ENCODE measurements at places on chromosomes 1 and 21.

DNA sequence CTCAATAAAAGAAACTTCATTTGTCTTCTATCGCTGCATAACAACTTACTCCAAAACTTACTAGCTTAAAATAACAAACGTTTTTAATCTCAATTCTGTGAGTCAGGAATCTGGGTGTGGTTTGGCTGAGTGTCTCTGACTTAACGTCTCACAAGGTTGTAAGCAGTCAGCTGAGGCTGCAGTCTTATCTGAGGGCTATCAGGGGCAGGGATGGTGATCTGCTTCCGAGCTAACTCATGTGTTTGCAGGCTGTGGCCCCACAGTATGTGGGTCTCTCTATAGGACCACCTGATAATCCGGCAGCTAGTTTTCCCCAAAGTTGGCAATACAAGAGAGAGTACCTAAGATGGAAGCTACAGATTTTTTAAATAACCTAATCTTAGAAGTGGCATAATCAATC, 234.2 kb upstream of the FGGY start:
- DNase-seq, result no peak

- no peak for DNase-seq
These were observed 49.5 kb downstream of the CHML start for GRCh38 chr1:241590719-241591118.

DNA sequence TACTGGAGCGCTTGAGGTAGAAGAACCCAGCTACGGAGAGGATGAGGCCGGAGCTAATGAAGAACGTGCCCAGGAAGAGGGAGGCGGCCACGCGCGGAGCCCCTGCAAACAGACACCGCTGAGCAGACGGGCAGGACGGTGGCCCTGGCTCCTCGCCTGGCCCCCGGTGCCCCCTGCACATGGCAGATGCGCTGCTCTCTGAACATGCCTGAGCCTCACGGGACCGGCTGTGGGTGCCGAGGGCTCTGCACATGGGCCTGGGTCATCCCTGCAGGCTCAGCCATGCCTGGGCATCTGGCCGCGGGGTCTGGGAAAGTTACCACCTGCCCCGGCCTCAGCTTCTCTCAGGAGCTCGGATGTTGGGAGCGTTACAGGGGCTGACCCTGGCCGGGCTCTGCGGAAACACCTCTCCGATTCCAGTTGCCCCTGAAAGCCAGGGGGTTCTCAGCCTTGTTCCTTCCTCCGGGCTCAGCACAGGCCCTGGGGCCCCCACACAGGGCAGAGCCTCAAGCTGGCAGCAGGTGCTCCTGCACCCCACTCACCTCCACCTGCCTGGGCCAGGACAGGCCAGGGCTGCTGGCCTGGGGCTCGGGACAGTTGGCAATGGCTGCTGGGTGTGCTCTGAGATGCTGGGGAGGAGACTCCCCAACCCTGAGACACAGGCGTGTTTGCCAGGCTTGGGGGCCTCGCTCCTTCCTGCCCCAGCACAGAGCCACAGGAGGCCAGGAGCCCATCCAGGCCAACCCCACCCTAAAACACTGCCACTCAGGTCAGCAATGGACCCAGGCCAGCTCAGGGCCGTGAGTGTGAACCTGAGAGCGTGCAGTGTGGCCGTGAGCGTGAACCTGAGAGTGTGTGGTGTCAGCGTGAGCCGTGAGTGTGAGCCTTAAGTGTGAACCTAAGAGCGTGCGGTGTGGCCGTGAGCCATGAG, 12.1 kb upstream of the RNF223 start:
- DNase-seq, result peak; percentile 29

GRCh38 chr1:3349968-3350299, 104.5 kb upstream of the ARHGEF16 start:
- no peak for DNase-seq

GRCh38 chr1:40076895-40077312, 20.1 kb downstream of the PPT1 start:
- no peak for DNase-seq

DNA sequence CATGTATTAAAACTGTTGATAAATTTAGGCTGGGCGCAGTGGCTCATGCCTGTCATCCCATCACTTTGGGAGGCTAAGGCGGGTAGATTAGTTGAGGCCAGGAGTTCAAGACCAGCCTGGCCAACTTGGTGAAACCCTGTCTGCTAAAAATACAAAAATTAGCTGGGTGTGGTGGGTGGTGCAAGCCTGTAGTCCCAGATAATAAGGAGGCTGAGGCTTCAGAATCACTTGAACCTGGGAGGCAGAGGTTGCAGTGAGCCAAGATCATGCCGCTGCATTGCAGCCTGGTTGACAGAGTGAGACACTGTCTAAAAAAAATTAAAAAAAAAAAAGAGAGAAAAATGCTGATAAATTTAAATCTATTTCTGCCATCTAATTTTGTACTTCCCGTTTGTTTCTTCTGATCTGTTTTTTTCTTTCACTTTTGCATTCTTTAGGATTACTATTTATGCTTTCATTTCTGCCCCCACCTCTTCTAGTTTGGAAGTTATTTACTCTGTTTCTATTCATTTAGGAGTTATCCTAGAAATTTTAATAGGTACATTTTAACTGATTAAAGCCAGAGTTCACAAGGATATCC, 3.2 kb upstream of the DENND1B start:
- DNase-seq, result no peak

GRCh38 chr1:150249936-150250335, 7.6 kb upstream of the CA14 start:
- no peak for DNase-seq

- peak; percentile 43 for DNase-seq
These were observed at the start of gene SHISAL2A for GRCh38 chr1:52632732-52633290. Gene SHISAL2A (plus strand): TSS chr1:52633168. CDS start chr1:52633494, 326 bp downstream.

DNA sequence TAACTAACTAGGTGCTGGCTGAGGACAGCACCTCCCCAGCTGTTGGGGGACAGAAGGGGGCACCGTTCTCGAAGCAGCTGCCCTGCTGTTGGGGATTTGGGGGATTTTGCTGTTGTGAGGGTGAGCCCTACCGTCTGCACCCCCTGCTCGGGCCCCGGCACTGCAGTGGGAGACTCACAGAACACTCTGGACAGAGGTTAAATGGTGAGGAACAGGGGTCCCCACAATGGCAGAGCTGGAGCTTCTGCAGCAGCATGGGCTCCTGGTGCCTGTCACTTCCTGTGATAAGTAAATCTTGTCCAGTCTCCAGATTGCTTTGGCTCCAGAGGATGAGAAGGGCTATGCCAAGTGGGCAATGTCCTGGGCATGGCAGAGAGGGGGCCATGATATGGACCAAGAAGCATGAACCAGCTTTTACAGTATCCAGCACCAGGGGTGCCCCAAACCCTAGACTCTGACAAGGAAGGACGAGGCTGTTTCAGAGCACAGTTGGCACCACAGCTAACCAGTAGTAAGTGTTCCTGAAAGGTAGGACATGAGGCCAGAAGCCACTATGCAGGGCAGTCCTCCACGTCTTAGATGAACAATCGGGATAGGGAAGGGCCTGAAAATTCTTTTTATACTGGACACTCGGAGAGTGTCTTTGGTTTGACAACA, 365.1 kb upstream of the VAMP3 start:
- DNase-seq, result no peak

- DNase-seq, result no peak
These were observed 34.7 kb downstream of the LRP8 start for GRCh38 chr1:53293123-53293522.

DNA sequence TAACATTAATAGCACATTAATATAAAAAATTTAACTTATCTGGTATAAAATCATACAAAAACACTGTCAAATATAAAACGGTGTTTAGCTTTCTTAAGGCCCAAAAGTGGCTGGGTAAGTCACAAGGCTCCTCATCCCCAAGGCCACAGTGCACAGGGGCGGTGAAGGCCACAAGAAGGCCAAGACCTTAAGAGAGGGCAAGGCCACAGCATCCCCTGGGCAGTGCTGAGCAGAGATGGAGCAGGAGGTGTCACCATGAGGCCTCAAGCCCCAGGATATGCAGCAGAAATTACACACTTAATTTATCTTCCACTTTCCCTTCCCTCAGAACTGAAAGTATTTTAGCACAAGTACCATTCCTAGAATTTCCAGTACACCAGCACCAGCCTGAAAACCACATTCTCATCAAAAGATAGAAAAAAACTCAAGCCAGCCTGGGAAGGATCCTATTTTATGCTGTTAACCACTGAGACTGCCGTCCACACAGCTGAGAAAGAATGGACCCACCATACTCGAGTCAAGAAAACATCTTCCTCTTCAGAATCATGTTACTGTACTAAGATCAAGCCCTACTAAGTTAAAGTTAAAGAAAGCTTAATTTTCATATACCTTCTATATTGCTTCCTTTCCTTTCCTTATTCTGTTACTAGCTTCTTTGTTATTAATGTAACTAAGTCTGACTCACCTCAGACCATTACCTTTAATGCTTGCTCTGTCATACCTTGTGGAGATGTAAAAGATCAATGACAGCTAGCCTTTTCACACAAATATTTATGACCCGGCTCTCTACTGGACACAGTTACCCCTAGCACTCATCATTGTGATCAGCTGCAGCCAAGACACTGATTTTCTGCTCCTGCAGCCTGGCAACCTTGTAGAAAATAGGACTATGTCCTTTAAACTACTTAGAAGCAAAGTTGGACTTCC, 26.4 kb upstream of the FMO1 start:
- no peak for DNase-seq

DNA sequence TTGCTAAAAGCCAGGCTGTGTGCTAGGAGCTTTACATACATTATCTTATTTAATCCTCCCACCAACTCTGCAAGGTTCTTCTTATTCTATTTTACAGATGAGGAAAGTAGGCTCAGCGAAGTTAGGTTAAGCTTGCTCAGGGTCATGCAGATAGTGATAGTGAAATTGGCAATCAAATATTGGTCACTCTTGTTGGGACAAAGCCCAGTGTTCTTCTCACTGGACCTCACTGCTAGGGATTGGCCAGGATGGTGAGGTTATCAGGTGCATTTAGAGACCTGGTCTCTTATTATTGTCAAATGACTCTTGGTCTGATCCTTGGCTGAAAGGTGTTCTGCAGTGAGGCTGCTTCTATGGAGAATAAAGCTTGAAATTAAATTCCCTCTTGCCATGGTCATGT, 145.1 kb downstream of the CNIH3 start:
- DNase-seq, result no peak

DNA sequence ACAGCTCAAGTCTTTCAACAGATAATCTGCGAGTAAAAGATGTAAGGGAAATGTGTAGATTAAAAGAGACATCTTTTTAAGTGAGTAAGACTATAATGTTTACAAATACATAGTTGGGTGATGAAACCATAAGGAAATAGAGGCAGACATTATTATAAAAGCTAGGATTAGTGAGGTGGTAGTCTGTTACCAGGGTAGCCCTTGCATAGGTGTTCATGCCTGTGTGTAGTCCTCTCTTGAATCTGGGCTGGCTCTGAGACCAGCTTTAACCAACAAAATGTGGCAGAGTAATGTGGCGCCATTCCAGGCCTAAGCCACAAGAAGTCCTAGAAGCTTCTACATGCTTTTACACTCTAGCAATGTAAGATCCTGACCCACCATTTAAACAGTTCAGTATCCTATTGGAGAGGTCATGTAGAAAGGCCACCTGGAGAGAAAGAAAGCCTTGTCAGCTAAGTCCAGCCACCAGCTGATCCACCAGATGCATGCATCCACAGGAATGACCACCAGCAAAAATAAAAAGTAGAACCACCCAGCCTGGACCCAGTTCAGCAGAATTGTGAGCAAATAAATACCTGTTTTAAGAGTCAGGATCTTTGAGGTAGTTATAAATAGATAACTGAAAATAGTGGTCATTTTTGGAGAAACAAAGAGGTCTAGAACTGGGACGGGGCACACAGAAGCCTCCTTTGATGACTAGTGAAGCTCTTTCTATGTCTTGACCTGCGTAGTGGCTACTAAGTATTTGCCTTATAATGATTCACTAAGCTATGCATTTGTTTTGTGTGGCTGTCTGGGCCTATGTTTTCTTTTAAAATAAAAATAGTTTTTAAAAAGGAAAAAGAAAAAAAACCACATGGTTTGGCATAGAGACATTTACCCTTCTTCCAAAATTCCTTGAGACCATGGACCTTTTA, 8.1 kb downstream of the NIBAN1 start:
- DNase-seq, result no peak

- no peak for DNase-seq
These were observed 48.5 kb upstream of the WARS2 start for GRCh38 chr1:119188926-119189325.

- no peak for DNase-seq
These were observed 7.2 kb downstream of the PTP4A2 start for GRCh38 chr1:31930836-31931592.

DNA sequence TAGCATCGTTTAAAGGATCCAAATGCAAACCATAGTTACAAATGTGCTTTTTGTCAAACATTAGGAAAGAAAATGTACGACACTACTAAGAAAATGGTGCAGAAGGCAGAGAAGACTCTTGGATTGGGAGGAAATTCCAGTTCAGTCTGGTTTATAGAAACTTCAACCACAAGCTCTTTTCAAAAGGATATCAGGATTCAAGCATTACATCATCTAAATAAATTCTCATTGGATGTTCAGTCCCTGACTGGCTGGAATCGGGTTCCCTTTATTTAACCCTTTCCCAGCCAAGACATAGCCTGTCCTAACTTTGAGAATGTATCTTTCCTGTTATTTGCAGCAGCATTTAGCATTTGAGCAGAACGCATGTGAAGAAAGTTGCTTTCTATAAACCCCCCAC, 184.6 kb downstream of the LMO4 start:
- no peak for DNase-seq
